ENCODE measurements at places on chromosomes 6 and 20. TPM values are rescaled to one million over a fixed set of nuclear protein-coding genes. Genes with fewer than 3 reads are reported as not detected.
A peak's percentile ranks its signal among the peaks of the same experiment; 100 is the strongest.

GRCh38 chr20:46089167-46089416 lies 670 bp downstream of the NCOA5 start:
- DNase-seq: peak; percentile 82
- H3K4me1 ChIP-seq: peaks cover 51% of the 10 kb centered on the region
- H3K27me3 ChIP-seq: no peaks in the 10 kb centered on the region
- peak overlapping the region; percentile 99 for H3K27ac ChIP-seq
- peak overlapping the region; percentile 89 for H3K4me3 ChIP-seq

DNA sequence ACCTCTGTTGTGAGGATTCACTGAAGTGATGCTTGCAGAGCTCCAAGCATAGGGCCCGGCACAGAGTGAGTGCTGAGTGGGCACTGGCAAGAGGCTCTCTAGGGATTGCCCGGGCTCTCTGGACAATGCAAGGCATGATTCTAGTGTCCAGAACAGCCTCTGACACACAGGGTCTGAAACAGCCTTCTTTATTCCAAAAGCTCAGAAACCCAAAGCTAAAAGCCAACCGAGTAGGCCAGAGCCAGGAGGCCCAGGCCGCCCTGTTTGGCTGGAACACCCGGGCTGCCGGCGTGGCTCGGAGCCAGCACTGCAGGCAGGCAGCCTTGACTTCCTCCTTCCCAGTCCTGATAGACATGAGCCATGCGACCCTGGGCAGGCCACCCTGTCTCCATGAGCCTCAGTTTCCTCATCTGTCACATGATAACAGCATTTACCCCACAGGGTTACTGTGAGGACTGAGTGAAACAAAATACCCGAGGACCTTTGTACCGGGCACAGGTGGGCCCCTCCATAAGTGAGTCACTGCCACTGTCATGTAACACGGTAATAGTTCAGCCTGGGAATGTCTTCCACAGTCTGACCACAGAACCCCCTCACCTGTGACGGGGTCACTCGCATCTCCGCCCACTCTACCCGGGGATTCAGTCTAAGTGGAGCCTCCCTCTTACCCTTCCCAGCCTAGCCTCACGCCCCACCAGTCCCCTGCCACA lies 51.5 kb downstream of the PTPRT start:
- DNase-seq: no peak
- H3K4me3 ChIP-seq: no peak overlapping the region
- H3K27ac ChIP-seq: no peak overlapping the region
- H3K27me3 ChIP-seq: peaks cover 4% of the 10 kb centered on the region

WDR46 gene
- 34.4 TPM for total RNA-seq

DNA sequence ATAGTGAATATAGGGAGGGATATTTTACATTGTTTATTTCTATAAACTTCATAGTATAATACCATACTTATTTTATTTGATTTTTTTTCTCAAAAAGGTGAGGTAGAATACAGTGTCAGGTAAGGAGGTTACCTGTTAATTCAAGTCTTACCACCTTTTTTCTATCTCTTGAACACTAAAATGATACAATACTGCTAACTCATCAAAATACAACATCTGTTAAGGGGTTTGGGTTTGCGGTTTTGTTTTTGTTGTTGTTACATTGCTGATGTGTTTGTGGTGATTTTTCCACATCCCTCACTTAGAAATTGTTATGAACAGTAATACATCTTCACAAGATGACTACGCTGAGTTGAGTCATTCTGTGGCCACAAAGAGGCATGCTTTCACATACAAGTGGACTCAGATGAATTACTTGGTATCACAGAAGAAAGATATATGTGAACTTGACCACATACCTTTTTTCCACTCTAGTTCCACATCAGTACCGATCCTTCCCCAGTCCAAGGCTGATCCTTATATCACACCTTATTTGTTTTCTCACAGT lies 139.4 kb upstream of the ID4 start:
- H3K27ac ChIP-seq: no peak overlapping the region
- no peak for DNase-seq
- H3K4me3 ChIP-seq: no peak overlapping the region

RFX6 gene
- total RNA-seq: not detected

SRSF12 gene
- total RNA-seq: not detected

DNA sequence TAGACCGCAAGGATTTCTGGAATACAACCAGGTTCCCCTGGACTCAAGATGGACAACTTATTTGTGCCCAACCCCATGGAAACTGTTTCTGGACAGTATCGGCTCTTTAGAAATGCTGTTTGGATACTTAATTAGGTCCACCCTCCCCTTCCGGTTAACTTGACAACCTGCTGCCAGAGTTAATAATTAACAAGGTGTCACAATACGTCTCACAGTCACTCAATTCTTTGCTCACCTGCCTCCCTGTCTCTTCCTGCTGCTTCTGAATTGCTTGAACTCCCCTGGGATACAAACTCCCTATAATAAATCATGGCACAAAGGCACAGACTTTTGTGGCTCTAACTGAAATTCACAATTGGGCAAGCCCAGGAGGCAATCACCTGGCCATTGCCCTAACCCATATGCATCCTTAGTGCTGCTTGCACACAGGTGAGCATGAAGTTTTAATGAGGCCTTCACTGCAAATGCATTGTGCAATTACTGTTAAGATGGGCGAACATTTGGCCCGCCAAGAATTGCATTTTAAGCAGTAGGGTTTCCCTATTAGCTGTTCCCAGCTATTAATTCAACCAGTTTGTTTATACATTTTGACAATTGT lies 504.4 kb upstream of the NOX3 start:
- no peak overlapping the region for H3K27ac ChIP-seq
- no peaks in the 10 kb centered on the region for H3K4me1 ChIP-seq
- no peaks in the 10 kb centered on the region for H3K36me3 ChIP-seq
- no peak for DNase-seq

TP53TG5 gene
- total RNA-seq: not detected

DNA sequence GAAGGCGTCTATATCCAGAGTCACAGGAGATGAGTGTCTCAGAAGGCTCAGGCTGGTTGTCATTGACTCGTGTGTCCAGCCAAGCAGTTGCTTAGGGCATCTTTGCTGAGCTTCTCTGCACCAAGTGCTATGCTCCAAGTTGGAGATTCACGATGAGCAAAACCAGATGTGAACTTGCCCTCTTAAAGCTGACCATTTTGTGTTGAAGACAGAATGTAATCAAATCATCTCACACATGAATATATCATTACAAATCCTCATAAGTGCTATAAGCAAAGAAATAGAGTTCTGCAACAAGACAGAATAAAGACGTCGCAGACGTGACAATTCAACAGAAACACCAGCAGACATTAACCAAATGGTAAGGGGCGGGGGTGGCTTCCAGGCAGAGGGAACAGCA lies 103.9 kb downstream of the ALDH8A1 start:
- H3K27me3 ChIP-seq: no peaks in the 10 kb centered on the region
- H3K27ac ChIP-seq: no peak overlapping the region
- H3K36me3 ChIP-seq: no peaks in the 10 kb centered on the region
- no peak for DNase-seq
- H3K4me3 ChIP-seq: no peak overlapping the region
- H3K4me1 ChIP-seq: no peaks in the 10 kb centered on the region

DNA sequence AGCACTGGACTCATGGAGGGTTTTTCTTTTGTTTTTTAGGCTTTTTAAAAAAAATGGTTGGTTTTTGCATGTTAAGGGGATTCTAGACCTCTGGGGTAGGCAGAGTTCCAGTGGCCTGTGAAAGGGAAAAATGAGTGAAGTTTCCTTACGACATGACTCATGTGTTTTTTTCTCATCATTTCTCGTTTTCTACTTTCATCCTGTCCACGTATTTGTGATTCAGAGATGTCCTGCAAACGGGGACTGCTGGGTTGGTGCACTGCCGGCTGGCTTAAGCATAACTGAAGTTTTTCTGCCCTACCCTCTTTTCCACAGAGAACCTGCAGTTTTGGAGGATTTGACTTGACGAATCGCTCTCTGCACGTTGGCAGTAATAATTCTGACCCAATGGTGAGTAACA lies 182.3 kb downstream of the SASH1 start:
- no peak for DNase-seq
- H3K4me1 ChIP-seq: peaks cover 13% of the 10 kb centered on the region
- no peaks in the 10 kb centered on the region for H3K27me3 ChIP-seq
- no peak overlapping the region for H3K4me3 ChIP-seq
- H3K36me3 ChIP-seq: peaks cover 78% of the 10 kb centered on the region

OTOR gene
- not detected for total RNA-seq

DNA sequence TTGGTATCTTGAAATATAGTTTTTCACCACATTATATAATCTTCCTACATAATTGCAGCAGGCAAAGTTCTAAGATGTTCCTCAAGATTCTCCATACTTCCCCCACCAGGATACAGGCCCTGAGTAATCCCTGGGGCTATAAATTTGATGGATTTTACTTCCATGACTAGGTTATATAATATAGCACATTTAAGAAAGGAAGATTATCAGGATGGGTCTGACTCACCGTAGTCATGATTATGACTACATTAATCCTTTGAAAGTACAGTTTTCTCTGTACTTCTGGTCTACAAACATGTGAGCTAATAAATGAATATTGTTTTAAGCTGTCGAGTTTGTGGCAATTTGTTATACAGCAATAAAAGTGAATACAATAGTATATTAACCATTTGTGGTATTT lies 122.5 kb downstream of the MACROD2 start:
- H3K27me3 ChIP-seq: no peaks in the 10 kb centered on the region
- H3K27ac ChIP-seq: no peak overlapping the region
- H3K36me3 ChIP-seq: no peaks in the 10 kb centered on the region
- H3K4me1 ChIP-seq: no peaks in the 10 kb centered on the region
- no peak for DNase-seq
- H3K4me3 ChIP-seq: no peak overlapping the region

DNA sequence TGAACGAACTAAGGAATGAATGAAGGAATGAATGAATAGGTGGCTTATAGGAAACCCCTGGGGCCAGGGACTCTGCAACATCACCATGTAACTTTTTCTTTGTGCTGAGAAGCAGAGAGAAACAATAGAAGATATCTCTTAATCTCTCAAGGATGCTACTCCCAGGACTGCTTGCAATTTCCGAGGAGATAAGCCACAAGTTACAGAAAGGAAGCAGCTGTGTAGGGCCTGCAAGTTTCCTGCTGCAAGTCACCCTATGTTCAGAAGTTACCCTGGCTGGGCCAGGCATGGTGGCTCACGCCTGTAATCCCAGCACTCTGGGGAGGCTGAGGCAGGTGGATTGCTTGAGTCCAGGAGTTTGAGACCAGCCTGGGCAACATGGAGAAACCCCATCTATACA lies 7.3 kb upstream of the MAVS start:
- H3K4me3 ChIP-seq: no peak overlapping the region
- peaks cover 10% of the 10 kb centered on the region for H3K4me1 ChIP-seq
- no peak for DNase-seq

GRCh38 chr6:14265049-14266021 lies 147.8 kb downstream of the CD83 start:
- no peaks in the 10 kb centered on the region for H3K27me3 ChIP-seq
- H3K4me3 ChIP-seq: no peak overlapping the region

- H3K4me3 ChIP-seq: no peak overlapping the region
- H3K27me3 ChIP-seq: no peaks in the 10 kb centered on the region
- DNase-seq: no peak
- H3K27ac ChIP-seq: no peak overlapping the region
Measured at GRCh38 chr6:148440016-148440415, 97.4 kb downstream of the SASH1 start.

RAB44 gene
- 0.95 TPM for total RNA-seq

HLA-DRB5 gene
- 279 TPM for total RNA-seq

DNA sequence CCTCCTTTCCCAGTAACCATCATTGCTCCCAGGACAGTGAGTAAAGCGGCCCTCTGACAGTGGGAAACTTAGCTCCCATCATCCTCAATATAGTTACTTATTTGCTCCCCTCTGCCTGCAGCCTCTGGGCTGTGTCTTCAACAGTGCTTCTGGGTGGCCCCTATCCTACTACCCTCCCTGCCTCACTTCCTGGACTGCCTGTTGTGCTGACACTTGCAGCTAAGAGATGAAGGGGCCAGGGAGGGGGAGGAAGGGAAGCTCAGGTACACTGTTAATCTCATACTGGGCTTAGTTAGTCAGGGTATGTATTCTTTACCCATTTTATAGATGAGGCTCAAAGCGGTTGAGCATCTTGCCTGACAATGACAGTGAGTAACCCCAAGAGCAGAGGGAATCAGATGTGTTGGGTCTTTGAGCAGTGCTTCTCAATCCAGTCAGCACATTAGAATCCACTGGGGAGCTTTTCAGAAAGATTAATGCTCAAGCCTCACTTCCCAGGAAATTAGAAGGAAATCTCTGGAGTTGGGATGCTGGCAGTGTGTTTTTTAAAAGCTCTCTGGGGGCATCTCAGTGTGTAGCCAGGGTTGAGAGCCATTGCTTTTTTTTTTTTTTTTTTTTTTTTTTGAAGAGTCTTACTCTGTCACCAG lies 27.1 kb upstream of the KCNK5 start:
- H3K4me3 ChIP-seq: no peak overlapping the region
- no peak for DNase-seq
- H3K36me3 ChIP-seq: no peaks in the 10 kb centered on the region
- no peaks in the 10 kb centered on the region for H3K4me1 ChIP-seq

GRCh38 chr6:150418827-150419594 lies 50.2 kb downstream of the IYD start:
- peak; percentile 78 for DNase-seq
- no peaks in the 10 kb centered on the region for H3K27me3 ChIP-seq
- peak overlapping the region; percentile 64 for H3K27ac ChIP-seq
- H3K4me1 ChIP-seq: peaks cover 12% of the 10 kb centered on the region

DNA sequence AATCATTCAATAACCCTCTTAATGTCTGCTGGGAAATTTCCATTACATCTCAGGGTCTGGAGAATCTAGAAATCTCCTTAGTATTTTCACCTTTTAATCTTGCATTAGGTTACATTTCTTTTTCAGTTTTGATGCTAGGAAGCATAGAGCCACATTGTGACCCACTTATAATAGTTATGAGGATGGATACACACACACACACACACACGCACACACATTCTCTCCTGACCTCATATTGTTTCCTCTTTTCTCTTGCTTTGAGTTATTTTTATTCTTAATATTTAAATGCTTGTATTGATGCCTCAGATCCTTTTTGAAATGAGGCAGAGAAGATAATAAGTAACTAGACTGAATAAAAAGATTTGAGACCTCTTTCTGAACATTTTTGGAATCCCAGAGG lies 128.4 kb downstream of the KLHL32 start:
- no peak overlapping the region for H3K4me3 ChIP-seq
- no peaks in the 10 kb centered on the region for H3K36me3 ChIP-seq
- H3K27me3 ChIP-seq: no peaks in the 10 kb centered on the region

All from lower lobe of right lung (tissue), 2 donors.